ENCODE measurements at places on chromosomes 6 and 20. TPM values are rescaled to one million over a fixed set of nuclear protein-coding genes. Genes with fewer than 3 reads are reported as not detected.

DNA sequence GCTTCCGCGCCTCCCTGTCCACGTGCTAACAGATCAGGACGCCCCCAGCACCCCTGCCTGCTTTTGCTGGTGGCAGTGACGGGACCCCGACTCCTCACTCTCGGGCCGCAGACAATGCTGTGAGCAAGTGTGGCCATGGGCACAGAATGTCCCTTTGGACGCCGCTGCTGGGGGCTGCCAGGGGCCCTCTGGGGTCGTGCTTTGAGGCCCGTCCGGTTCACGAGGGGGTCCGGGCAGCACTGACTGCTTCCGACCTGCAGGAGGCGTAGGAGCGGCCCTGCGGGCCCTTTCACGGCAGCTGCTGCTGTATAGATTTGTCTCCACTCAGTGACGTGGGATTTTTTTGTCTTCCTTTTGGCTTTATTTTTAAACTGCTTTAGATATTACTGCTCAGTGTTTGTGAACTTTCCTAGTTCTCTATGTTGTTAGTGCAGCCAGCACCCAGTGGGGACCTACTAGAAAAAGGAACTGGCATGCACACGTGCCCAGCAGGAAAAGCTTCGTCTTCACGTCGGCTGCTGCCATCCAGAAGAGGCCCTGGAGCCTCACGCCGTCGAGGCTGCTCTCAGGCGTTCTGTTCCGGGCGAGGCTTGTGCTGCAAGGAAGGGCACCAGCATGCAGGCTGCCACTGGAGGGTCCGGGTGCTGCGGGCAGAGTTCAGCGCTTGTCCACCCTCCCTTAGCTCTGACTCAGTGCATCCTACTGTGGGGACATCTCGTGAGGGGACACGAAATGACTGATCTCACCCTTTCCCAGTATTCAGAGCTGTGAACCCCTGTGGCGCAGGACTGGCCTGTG, 21.7 kb downstream of the UCKL1 start:
- no peak for DNase-seq

GRCh38 chr6:57254055-57254717, 32.1 kb upstream of the RAB23 start:
- no peak for DNase-seq

DNA sequence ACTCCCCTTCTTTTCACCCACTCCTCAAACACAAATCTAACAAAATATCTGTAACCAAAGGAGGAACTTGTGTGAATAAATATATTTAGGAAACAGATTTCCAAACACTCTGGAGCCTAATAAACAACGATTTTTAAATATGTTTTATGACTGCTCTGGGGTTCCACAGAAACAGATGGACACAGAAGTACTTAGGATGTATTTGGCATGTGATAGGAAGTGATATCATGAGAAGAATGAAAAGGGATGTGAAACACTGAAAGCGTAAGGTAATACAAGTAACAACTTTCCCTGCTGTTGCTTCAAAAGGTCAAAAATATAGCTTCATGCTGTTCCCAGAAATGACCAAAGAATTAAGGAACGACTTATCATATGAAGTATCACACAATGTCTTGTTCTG, 26.1 kb upstream of the ENPP1 start:
- DNase-seq: no peak

DNA sequence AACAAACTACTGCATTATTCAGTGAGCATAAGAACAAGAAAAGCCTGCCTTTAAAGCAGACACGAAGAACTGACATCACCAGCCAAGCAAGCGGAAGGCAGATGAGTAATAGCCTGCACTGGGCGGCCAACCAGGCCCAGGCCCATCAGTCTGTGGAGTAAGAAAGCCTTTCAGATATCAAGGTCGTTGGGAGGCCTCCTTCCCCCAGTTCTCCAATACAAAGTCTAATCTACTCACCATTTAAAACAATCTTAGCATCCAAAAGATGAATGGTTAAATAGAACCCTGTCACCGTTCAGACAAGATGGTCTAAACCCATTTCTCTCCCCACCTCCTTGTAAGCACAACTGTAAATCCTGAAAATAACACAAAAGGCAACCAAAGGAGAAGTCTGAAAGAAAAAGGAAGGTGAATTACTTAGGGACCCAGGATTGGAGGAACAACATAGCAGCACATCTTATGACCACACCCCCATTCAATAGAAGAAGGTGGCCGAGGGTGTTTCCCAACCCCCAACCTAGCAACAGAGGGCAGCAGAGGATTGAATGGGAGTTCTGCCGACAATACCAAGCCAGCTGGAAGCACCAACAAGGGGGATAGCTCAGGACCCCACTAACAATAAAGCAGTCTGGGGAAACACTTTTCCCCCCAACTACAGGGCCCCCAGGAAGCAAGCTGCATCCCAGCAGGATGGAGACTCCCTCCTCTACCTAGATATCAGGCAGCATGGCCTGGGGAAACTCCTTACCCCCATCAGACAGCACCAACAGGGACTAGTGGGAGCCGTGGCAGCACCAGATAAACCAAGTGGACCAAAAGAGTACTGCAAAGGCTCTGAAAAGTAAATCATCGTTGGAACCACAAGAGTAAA, 67.9 kb downstream of the ZHX3 start:
- DNase-seq: peak; percentile 86

DNA sequence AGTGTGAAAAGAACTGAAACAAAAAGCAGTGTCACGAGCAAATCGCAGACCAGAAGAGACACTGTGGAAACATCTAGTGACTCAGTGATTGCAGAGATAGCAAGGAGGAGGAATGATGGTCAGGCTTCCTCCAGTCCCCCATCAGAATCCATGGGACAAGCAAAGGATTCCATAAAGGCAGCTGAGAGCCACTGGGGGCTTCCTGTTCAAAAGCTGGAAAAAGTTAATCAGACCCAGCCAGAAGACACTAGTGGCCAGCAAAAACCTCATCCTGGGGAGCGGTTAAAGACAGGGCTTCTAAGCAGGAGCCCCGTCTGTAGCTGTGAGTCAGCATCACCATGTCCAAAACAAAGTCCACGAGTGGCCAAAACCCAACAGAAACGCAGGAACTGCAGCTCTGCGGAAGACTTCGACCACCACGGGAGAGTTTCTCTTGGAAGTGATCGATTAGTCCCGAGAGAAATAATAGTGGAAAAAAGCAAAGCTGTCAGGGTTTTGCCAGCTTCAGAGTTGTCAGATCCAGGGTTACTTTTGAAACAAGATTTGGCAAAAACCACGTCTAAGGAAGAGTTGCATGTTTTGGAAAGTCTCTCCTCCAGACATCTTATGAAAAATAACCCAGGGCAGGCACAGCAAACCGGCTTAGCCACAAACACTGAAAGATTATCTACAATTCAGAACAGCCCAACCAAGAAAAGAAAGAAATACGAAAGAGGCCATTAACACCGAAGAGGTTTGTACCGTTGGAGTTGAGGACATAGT, 51.0 kb downstream of the JAG1 start:
- DNase-seq: peak; percentile 82

DNA sequence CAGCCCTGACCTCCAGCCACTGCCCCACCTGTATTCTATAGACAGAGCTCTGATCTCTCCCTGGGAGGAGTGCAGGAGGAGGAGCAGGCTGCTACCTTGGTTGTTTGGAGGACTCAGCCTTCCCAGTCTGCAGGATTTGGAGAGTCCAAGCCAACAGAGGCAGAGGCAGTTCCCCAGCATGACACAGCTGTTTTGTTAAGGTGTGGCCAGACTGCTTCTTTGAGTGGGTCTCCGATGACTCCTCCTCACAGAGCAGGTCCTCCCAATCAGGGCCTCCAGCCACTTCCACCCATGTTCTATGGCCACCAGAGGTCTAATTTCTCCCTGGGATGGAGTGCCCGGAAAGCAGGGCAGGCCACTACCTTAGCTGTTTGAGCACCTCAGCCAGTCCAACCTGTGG, 203.5 kb downstream of the HACE1 start:
- no peak for DNase-seq

DNA sequence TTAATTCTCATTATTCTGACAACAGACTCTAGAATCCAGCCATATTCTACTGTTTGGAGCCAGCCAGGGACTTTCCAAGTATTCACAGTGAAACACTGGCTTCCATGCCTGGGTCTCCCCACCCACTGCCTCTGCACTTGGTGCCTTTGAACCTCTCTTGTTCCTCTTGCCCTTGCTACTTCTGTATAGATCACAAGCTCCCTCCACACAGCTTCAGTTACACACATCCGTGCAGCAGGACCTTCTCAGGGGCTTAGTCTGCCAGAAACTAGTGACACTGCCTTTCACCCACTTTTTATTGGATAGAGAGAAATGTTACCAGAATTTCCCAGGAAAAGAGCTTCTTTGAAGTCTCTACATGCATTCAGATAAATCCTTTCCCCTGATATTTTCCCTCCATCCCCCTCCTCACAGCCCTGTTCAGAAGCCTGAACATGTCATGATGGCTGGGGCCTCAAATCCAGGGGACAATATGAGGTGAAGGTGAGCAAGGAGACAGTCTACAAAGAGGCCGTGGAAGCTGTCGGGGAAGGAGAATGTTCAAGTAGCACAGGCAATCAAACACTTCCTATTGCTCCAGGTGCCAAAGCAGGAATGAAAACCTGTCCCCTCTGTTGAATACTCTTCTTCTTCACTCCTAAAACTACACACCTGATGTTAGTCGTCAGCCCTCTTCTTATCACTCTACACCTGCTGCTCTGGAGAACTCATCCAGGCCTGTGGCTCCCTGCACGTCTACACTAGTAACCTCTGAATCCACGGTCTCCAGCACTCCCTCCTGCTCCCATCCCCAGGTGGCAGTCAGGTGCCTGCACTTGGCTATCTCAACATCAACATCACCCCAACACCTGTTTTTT, 20.2 kb upstream of the HLA-DOA start:
- DNase-seq: peak; percentile 70

DNA sequence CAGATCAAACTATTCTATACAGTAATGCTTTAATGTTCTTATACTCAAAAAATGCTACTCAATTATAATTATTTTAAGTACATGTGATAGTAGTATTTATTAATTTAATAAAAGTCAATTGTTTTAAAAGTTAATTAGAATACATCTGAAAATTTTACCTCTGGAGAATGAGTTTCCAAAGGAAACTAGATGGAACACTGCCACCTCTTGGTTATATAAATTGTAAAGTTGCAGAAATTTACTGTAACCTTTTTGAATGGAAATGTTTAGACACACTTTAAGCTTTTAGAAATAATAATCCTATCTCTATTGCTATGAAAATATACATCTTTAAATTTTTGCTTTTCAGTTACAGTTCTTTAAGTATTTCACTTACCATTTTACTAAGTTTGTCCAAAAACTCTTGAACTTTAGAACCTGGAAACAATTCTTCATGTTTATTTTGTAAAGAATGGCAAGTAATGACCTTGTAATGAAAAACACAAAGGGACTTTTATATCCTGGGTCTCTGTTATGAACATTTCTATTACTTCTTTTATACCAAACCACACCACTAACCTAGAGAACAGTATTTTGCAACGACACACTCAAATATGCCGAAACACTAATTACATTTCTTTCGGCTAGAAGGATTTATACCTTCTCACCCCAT, 10.9 kb upstream of the BMP5 start:
- no peak for DNase-seq

GRCh38 chr6:76250666-76251065, 178.2 kb upstream of the IMPG1 start:
- DNase-seq: no peak

The MCM8 gene
- total RNA-seq: 4.7 TPM

The SLC22A2 gene
- total RNA-seq: 1.1 TPM

The PRRT1 gene
- total RNA-seq: 7.0 TPM

Data from aorta (tissue), 5 donors.